ENCODE measurements at places on chromosomes 3 and 15. TPM values are rescaled to one million over a fixed set of nuclear protein-coding genes. Genes with fewer than 3 reads are reported as not detected.
A peak's percentile ranks its signal among the peaks of the same experiment; 100 is the strongest.

DNA sequence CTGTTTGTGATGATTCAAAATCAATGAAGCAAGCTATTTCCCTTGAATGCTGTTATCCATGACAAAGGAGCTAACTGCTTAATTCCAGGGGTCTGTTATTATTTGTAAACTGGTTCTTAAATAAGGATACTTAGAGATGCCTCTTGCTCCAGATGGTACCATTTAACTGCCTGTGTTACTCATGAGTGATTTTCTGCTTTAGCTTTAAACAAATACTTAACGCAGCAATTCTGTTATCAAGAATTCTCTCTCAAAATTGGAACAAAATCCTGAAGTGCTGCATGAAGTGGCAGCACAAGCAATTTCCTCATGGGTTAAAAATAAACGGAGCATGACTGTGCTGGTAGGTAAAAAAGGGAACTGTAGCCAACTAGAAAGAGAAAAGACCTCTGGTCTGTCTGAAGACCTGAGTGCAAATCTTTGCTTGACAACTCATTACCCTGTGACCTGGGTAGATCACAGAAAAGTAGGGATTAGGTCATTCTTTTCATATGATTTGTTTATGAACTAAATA lies 62.5 kb upstream of the GBE1 start:
- peak; percentile 12 for DNase-seq
- no peaks in the 10 kb centered on the region for H3K4me1 ChIP-seq
- no peaks in the 10 kb centered on the region for H3K36me3 ChIP-seq
- H3K27me3 ChIP-seq: no peaks in the 10 kb centered on the region

- no peak overlapping the region for H3K4me3 ChIP-seq
- H3K36me3 ChIP-seq: peaks cover 1% of the 10 kb centered on the region
- H3K27ac ChIP-seq: no peak overlapping the region
- no peak for DNase-seq
- H3K4me1 ChIP-seq: peaks cover 49% of the 10 kb centered on the region
Observed at GRCh38 chr3:52092271-52092660, 35.9 kb upstream of the DUSP7 start.

GRCh38 chr15:67125589-67126502 lies 60.4 kb downstream of the SMAD3 start:
- no peaks in the 10 kb centered on the region for H3K27me3 ChIP-seq
- H3K27ac ChIP-seq: peak overlapping the region; percentile 97
- peaks cover 68% of the 10 kb centered on the region for H3K4me1 ChIP-seq
- peak; percentile 100 for DNase-seq

GRCh38 chr3:31946484-31947081 lies 34.5 kb downstream of the OSBPL10 start:
- H3K27me3 ChIP-seq: no peaks in the 10 kb centered on the region
- peaks cover 3% of the 10 kb centered on the region for H3K4me1 ChIP-seq
- H3K27ac ChIP-seq: no peak overlapping the region
- H3K4me3 ChIP-seq: no peak overlapping the region
- no peaks in the 10 kb centered on the region for H3K36me3 ChIP-seq

GRCh38 chr3:36852071-36852470 lies 87.7 kb upstream of the DCLK3 start:
- H3K36me3 ChIP-seq: no peaks in the 10 kb centered on the region
- H3K4me1 ChIP-seq: no peaks in the 10 kb centered on the region
- no peak overlapping the region for H3K4me3 ChIP-seq
- no peak overlapping the region for H3K27ac ChIP-seq
- H3K27me3 ChIP-seq: no peaks in the 10 kb centered on the region

Gene PATL2
- total RNA-seq: 1.3 TPM

GRCh38 chr3:14358426-14359211 lies 43.8 kb upstream of the SLC6A6 start:
- peaks cover 2% of the 10 kb centered on the region for H3K27me3 ChIP-seq
- peak; percentile 64 for DNase-seq
- H3K36me3 ChIP-seq: no peaks in the 10 kb centered on the region
- no peaks in the 10 kb centered on the region for H3K4me1 ChIP-seq

All from fibroblast of lung (primary cell).